ENCODE measurements at places on chromosomes 16 and 17. TPM values are rescaled to one million over a fixed set of nuclear protein-coding genes. Genes with fewer than 3 reads are reported as not detected.

The SLC6A2 gene
- not detected for total RNA-seq

The NPIPB5 gene
- 366 TPM for total RNA-seq

- no peak for DNase-seq
These were observed 73.8 kb downstream of the C17orf58 start for GRCh38 chr17:67922503-67922902.

DNA sequence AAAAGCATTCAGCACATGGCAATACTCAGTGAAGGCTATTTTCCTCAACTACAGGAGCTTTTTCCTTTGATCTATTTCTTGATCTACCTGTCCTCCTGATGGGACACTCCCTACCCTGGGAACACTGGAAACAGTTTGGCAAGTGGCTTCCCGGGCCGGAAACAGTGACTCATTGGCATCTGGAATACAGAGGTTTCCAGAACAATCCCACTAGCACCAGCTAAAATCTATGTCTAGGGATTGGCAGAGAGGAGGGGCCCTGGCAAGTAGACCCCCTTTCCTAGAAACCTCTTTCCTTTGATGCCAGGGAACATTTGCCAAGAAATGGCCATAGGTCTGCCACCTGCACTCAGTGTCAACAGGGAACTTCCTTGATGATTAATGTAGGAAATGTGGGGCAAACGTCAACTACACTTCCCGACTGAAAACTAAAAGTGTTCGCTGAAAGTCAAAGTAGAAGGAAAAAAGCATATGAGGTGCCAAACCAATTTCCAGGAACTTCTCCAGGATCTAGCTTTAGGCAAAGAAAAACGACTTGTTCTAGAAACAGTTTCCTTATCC, 30.4 kb upstream of the FBXW10B start:
- DNase-seq, result no peak

DNA sequence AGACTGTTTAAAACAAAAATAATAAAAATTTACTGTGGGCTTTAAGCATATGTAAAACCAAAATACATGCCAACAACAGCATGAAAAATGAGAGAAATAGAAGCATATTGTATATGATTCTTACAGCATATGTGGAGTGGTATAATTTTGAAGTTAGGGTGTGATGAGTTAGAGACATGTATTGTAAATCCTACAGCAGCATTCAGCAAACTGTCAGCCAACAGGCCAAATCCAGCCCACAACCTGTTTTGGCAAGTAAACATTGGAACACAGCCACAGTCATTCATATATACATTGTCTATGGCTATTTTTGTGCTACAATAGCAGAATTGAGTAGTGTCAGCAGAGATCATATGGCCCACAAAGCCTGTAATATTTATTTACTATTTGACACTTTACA, 42.3 kb downstream of the ZNF18 start:
- DNase-seq, result no peak

GRCh38 chr16:82504836-82505235, 121.9 kb upstream of the CDH13 start:
- no peak for DNase-seq

GRCh38 chr16:3536271-3536731, 35.5 kb downstream of the CLUAP1 start:
- no peak for DNase-seq

DNA sequence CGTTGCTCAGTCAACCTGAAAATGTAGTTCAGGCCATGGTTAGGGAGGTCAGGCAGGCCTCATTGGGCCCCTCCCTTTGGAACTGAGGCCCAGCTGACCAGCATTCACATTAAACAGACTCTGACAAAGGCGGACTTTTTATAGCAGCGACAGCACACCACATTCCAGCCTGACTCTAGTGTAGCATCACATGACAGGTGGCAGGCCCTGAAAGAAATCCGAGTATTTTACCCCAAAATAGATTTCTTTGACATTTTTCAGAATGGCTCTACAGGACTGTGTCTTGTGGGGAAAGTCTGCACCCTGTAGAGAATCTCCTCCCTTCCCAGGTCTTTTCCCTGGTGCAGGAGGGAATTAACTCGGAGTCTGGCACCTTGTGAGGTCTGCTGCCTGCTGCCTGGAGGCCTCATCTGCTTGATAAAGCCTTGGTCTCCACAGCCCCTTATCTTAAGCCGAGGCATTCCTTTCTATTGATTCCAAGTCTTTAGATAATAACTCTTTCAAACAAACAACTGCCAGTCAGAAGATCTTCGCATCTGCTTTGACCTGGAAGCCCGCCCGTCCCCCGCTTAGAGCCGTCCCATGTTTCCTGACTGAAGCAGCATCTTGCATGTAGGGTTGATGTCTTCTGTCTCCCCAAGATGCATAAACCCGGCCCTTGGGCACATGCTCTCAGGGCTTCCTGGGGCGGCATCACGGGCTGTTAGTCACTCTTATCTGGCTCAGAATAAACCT, 44.0 kb upstream of the CAPN15 start:
- no peak for DNase-seq

- DNase-seq, result no peak
These were observed 82.8 kb downstream of the PLCG2 start for GRCh38 chr16:81861915-81862314.

Data from activated T-helper 1 cell treated with anti-CD3 and anti-CD28 coated beads, Interleukin-12 subunit alpha, Interleukin-12 subunit beta, Interleukin-2, Interleukin-4 antibody, amounts not matched to agents 30 ng/mL and 10 ng/mL and 1 ng/mL, durations not matched to agents 14 hours and 24 hours and 36 hours (primary cell).